HT1080 (cell line): ENCODE measurements at places on chromosomes 5 and 9. TPM values are rescaled to one million over a fixed set of nuclear protein-coding genes. Genes with fewer than 3 reads are reported as not detected.

The PCDHB3 gene
- total RNA-seq = 0.03 TPM in 1 of 2 replicates, not detected in the other

The MBLAC2 gene
- 4.9 and 7.2 TPM in 2 replicates for total RNA-seq

The FBXL17 gene
- total RNA-seq = 4.5 and 6.6 TPM in 2 replicates

The COL15A1 gene
- total RNA-seq = 0.13 and 0.14 TPM in 2 replicates

The TMEM232 gene
- total RNA-seq = 0.27 and 0.77 TPM in 2 replicates

The SYNPO gene
- total RNA-seq = 5.3 and 6.8 TPM in 2 replicates

The IL3 gene
- not detected in 2 replicates for total RNA-seq

The ODF2 gene
- total RNA-seq = 37.1 and 39.8 TPM in 2 replicates

The SOHLH1 gene
- total RNA-seq = 0.23 TPM in 1 of 2 replicates, not detected in the other
